AG08395 (cell line): ENCODE measurements at places on chromosomes 6 and 20.

GRCh38 chr6:52363228-52363867 is 1.4 kb downstream of the PAQR8 start:
- DNase-seq: no peak

GRCh38 chr6:134170844-134171243 is 118.4 kb upstream of the SLC2A12 start:
- DNase-seq: no peak

- DNase-seq: no peak
Observed at GRCh38 chr6:72955666-72956065, 269.6 kb downstream of the KHDC1L start.

DNA sequence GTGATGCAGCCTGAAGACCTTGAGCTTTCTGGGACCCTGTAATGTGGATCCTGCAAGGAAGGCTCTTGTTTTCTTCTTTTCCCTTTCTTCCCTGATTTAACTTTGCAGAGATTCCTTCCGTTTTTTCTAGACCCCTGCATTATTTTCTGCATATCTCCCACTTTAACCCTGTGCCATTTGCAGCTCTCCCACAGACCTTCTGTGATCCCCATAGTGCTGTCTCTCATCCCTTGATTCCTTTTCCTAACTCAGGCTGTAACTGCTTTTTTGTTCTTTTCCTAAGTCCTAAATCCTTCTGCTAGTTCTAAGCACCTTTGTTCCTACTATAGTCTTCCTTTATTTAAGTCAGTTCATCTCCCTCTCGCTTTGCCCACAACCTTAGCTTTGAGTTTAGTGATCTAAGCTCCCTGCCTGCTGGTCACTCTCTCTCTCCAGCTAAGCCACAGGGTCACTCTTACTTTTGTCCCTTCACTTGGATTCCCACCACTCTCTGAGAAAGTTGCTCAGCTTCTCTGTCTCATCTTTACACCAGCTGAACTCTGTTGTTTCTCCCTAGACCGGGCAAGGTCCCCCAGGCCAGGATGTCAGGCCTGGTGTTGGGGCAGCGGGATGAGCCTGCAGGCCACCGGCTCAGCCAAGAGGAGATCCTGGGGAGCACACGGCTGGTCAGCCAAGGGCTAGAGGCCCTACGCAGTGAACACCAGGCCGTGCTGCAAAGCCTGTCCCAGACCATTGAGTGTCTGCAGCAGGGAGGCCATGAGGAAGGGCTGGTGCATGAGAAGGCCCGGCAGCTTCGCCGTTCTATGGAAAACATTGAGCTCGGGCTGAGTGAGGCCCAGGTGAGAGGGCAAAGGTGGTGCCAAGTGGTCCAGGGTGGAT is 1.6 kb downstream of the KLC4 start:
- no peak for DNase-seq

- DNase-seq: no peak
Observed at GRCh38 chr6:119210596-119210995, 132.1 kb upstream of the FAM184A start.

GRCh38 chr6:160160450-160160849 is 38.8 kb downstream of the SLC22A1 start:
- DNase-seq: no peak

DNA sequence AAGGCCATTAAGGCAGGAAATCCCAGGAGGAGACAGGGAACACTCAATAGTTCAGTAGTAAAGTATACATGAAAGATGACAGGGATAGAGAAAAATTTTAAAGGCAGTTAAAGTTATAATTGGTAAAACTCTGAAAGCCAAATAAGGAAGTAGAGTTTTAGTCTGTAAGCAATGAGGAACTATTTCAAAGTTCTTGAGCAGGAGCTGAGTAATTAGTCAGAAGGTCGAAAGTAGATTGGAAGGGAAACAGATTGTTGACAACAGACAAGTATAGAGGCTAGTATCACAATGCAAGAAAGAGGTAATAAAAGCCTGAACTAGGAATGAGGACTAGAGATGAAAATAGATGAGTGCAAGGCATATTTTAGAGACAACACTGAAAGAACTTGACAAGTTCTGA is 150.3 kb downstream of the CDK19 start:
- DNase-seq: peak; percentile 5

GRCh38 chr20:32925481-32926196 is 66.9 kb downstream of the EFCAB8 start:
- no peak for DNase-seq

GRCh38 chr20:10837901-10838300 is 164.1 kb upstream of the JAG1 start:
- DNase-seq: no peak

DNA sequence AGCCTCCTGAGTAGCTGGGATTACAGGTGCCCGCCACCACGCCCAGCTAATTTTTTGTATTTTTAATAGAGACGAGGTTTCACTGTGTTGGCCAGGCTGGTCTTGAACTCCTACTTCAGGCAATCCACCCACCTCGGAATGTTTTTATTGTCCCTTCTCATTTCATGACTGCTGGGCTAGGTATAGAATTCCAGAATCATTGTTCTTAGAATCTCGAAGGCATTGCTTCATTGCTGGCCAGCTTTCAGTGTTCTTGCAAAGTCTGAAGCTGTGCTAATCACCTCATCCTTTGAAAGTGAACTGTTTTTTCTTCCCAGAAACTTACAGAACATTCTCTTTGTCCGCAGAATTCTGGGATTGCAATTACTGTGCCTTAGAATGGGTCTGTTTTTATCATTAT is 49.0 kb downstream of the PTPN1 start:
- DNase-seq: no peak

- DNase-seq: peak; percentile 24
Observed at GRCh38 chr6:11232770-11233626, 530 bp upstream of the NEDD9 start.
